Right cardiac atrium (tissue), 5 donors: ENCODE measurements at places on chromosomes 3 and 15. TPM values are rescaled to one million over a fixed set of nuclear protein-coding genes. Genes with fewer than 3 reads are reported as not detected.

The ISL2 gene
- not detected for total RNA-seq

DNA sequence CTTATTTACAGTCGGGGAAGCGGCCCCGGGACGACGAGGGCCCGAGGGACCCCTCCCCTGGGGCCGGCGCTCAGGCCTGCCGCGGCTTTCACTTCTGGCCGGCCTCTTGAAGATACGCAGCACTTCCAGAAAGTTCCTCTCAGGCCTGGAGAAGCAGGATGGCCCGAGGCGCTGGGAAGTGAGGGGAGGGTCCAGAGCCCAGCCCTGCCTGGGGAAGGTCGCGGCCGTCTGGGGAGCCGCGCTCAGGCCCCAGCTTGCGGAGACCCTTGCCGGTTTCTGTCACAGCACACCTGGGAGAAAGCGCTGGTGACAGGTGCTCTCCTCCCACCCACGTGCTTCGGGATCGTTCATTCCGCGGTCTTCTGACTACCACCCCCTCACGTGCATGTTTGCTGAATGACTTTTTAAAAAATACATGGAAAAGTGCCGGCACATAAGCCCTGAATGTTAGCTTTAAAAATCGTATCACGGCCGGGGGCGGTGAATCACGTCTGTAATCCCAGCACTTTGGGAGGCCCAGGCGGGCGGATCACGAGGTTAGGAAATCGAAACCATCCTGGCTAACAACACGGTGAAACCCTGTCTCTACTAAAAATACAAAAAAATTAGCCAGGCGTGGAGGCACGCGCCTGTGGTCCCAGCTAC lies 727 bp upstream of the TM2D3 start:
- no peak for DNase-seq

DNA sequence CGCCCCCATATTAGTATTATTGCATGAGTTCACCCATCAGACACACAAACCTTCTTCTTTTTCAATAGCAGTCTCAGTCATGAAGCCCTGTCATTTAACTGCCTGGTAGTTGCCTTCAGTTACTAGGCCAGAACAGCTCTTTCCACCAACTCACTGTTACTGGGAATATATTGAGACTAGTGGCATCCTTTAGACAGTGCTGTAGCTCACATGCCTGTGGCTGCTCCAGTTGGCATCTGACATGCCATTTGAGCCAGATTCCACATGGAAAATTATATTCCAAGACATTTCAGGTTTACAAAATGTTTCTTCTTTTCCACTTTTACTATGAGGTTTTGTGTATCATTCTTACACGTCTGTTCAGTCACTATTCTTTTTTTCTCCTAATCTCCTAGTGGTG lies 146.1 kb downstream of the GHSR start:
- DNase-seq, result no peak

- no peak for DNase-seq
These were observed 3.1 kb upstream of the HLTF start for GRCh38 chr3:149089395-149089794.

GRCh38 chr3:16606398-16606797 lies 1.2 kb upstream of the DAZL start:
- no peak for DNase-seq

- DNase-seq, result no peak
These were observed 38.0 kb upstream of the COPB2 start for GRCh38 chr3:139427283-139428060.

DNA sequence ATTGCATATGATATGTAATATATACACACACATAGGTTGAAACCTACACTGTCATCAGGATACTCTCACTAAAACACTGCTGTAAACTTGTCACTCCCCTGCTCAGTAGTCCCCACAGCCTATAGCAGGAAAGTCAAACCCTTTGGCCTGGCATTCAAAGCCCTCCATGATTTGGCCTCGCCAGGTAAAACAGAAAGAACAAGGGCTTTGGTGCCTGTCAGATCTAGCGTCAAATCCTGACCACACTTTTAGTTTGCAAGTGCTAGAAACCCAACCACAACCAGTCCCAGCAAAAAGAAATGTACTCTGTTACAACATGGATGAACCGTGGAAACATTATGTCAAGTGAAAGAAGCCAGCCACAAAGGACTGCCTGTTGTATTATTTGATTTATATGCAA lies 11.4 kb downstream of the CRABP1 start:
- no peak for DNase-seq

- DNase-seq, result no peak
These were observed 24.8 kb upstream of the CMTM7 start for GRCh38 chr3:32366638-32367397.
